ENCODE measurements at places on chromosomes 6 and 20.

DNA sequence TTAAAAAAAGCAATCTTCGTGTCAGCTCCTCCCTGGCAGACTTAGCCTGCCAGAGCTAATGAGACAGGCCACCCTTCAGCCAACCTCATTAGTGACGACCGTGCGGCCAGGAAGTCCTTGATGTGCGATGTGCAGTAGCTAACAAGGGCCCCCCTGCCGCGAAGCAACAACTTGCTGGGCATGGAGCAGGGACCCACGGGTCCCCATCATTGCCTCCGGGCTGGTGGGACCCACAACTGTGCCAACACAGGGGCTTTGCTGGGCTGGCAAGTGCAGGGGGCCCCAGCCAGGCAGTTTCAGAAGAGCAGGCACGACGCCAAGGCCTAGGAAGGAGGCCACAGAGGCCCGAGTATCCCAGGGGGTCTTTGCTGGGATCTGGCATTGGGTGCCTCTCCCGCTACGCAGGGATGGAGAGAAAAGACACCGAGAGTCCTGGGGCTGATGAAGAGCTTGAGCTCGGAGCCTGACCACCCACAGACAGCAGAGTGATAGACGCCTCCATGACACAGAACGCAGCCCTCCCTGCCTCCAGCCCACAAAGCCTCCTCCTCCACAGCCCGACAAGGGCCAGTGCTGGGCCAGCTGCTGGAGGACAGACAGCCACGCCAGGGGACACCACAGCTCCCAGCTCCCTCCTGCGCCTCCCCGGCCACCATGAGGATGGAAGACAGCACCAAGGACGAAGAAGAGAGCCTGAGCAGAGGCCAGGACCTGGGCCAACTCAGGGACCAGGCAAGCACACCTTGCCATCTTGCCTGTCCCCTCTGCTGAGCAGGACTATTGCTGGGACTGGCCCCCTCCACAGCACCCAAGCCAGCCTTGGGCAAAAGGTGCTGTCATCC lies 96.6 kb downstream of the YTHDF1 start:
- no peak for DNase-seq

DNA sequence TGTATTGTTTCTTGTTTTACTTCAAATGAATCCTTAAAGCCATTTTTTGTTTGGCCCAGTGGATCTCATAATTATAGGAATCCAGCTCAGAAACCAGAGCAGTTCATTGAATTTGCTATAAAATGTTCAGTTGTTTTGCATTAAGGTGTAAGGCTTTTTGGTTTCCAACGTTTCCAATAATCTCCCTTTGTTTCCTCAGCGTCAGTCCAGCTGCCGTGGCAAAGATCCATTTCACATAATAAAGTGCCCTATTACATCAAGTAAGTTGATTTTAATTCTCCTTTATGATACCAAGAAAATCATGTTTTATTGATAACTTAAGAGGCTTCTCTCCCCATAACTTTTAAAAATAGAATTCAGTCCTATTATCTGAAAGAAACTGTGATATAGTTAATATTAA lies 472.6 kb downstream of the UTRN start:
- no peak for DNase-seq

DNA sequence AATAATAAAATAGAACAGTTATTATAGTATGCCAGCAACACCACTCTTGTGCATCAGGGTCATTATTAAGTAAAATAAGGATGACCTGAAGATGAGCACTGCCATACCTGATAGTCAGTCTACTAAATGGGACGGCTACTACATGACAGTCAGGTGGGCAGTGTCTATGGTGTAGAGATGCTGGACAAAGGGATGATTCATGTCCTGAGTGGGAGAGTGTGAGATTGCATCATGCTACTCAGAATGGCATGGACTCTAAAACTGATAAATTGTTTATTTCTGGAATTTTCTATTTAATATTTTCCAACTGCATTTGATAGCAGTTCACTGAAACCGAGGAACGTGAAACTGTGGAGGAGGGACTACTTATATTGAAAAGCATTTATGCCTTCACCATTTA lies 38.8 kb downstream of the SNX9 start:
- DNase-seq: no peak

DNA sequence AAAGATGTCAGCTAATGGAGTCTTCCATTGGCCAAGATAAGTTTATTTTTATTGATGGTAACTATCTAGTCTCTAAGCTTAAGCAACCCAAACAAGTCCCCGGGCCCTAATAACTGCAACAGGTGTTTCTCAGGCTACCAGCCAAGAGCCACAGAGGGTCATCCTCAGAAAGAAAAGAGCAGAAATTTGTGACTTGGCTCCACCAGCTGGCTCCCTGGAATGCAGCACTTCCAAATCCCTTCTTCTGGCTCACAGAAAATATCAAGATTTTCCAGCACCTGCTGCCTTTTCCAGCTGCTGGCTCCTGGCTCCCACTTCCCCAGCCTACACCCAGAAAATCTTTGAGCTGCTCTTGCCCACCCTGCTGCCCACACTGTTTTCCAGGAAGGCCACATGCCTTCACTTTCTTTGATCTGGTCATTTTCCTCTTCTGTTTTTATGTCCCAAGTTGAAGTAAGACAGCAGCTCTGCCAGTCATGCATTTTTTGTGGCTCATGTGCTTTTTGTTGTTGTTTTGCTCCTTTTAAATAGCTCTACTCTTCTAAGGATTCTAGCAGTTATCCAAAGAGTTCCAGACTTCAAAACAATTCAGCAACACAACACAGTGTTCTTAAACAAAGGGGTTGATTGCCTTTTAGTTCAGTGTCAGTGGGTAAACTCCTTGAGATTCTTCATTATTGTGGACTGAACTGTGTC lies 151.0 kb upstream of the SMLR1 start:
- no peak for DNase-seq

DNA sequence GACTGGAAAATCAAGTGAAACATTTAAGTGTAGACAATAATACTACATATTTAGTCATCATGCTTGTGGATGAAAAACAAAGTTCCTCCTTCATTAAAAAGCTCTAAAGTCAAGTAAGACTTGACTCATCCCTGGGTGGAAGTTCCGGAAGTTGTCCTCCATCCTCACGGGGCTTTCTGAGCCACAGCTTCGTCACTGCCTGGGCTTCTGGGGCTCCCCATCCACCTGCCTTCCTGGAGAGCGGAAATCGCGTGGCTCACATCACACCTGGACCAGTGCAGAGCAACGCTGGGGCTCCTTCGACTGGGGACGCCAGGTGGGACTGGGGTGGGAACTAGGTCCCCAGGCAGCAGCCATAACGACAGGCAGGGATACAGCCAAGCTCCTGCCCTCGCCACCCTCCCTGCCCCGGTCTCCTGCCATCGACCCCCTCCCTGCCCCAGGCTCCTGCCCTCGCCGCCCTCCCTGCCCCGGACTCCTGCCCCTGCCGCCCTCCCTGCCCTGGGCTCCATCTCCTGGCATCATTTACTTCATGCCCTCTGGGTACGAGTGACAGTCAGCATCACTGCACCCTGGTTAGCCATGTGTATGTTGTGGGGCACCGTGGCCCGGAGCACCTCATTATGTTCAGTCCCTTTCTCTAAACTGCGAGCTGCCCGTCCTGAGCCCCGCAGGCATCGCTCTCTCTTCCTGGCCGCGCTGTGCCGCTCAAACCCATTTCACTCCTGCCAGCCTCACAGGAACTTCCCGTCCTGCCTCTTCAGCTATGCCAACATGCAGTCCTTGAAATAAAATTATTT lies 12.9 kb downstream of the THBS2 start:
- DNase-seq: no peak

GRCh38 chr6:6907286-6907685 lies 200.5 kb upstream of the RREB1 start:
- no peak for DNase-seq

- DNase-seq: no peak
Measured at GRCh38 chr6:95417856-95418255, 159.5 kb upstream of the MANEA start.

- DNase-seq: no peak
Measured at GRCh38 chr6:92559611-92560010, 859.7 kb downstream of the EPHA7 start.

- DNase-seq: no peak
Measured at GRCh38 chr6:104896914-104897313, 37.2 kb upstream of the HACE1 start.

DNA sequence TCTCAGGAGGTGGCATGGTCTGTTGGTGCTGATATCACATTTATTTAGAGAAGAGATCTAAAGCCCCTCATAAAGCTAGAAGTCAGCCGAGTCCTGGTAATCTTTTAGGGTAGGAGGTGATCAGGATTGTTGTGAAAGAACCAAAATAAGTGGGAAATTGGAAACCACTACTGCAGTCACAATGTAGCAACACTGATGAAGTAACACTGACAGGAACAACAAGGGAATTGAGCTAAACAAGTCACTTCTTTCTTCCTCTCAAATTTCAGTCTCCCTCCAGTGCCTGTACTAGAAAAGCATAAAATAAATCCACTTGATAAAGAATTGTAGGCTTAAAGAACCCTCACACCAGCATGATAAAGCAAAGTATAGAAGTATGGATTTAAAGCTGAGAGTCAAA lies 1509.0 kb downstream of the GRIK2 start:
- DNase-seq: no peak

DNA sequence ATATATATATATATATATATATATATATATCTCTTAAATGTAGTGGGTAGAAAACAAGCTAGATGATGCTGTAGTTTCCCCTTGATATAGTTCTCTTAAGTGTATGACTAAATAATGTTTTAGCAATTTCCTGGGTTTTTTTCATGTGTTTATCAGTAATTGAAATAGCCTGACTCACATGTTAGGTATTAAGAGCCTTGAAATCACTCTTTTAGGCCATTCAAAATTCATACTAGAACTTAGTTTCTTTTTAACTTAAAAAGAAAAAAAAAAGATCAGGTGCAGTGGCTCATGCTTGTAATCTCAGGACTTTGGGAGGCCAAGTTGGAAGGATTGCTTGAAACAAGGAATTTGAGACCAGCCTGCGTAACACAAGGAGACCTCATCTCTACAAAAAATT lies 44.1 kb downstream of the NKX2-4 start:
- DNase-seq: no peak

Data from cerebellar nuclear complex (tissue), 1 donor.